Central memory CD4-positive, alpha-beta T cell (primary cell): ENCODE measurements at places on chromosomes 6 and 20.
A peak's percentile ranks its signal among the peaks of the same experiment; 100 is the strongest.

GRCh38 chr6:41697861-41698781 lies 37.3 kb downstream of the TFEB start:
- DNase-seq = no peak

GRCh38 chr6:106939848-106940247 lies 34.7 kb downstream of the CD24 start:
- no peak for DNase-seq

GRCh38 chr6:167504385-167504961 lies 179.6 kb downstream of the TTLL2 start:
- DNase-seq = no peak

DNA sequence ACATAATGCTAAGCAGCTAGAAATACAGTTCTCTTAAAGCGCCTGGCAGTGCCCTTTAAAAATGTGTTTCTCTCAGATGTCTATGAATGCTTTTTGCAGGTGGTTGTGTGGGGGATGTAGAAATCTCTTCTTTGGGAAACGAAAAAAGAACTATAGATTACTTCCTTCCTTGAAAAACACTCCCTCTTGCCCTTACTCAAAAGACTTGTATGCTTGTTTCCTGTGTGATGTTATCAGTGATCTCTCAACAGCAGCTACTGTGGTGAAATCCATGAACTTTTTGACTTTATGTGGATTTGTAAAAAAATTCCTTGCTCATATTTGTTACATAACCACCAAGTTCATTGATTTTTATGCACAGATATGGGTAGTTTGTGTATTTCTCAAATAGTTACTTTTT lies 916.5 kb downstream of the QKI start:
- DNase-seq = no peak

DNA sequence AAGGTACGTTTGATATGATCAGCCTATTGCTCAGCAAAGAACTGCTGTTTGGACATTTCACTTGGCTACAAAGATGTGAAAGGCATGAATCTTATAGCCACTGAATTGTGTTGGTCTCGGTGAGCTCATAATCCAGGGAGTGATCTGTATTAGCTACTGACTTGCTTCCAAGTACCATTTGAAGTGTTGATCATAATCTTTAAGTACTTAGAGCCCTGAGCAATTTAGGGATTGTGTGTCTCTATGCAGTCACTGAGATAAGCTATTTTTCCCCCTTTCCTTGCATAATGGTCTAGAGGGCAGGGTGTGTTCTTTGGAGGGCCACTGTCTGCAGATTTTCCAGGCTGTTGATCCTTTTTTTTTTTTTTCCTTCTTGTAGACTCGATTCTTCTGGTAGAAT lies 393.6 kb downstream of the ESR1 start:
- no peak for DNase-seq

GRCh38 chr6:53986165-53986720 lies 125.0 kb upstream of the MLIP start:
- DNase-seq = no peak

GRCh38 chr6:163427498-163428254 lies 13.2 kb downstream of the QKI start:
- peak; percentile 13 for DNase-seq

DNA sequence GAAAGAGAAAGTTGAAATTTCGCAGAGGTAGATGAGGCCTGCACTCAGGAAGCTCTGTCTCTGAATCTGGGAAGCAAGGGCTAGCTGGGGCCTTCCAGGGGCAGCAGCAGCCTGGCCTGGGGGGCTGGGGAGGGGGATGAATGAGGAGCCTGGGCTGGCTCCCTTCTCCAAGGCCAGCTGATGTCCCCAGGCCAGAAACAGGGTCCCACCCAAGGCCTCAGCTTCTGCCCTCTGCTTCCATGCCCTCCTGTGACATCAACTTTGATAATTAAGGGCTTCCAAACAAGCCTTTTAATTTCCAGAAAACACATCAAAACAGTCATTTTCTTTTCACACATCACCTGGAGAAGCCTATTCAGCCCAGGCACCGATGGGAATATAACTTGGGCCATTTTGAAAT lies 15.4 kb downstream of the TFAP2A start:
- no peak for DNase-seq

DNA sequence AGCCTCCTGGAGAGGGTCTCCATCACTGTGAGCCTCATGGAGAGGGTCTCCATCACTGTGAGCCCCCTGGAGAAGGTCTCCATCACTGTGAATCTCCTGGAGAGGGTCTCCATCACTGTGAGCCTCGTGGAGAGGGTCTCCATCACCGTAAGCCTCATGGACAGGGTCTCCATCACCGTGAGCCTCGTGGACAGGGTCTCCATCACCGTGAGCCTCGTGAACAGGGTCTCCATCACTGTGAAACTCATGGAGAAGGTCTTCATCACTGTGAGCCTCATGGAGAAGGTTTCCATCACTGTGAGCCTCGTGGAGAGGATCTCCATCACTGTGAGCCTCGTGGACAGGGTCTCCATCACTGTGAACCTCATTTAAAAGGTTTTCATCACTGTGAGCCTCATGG lies 140.0 kb downstream of the ERMARD start:
- DNase-seq = no peak

DNA sequence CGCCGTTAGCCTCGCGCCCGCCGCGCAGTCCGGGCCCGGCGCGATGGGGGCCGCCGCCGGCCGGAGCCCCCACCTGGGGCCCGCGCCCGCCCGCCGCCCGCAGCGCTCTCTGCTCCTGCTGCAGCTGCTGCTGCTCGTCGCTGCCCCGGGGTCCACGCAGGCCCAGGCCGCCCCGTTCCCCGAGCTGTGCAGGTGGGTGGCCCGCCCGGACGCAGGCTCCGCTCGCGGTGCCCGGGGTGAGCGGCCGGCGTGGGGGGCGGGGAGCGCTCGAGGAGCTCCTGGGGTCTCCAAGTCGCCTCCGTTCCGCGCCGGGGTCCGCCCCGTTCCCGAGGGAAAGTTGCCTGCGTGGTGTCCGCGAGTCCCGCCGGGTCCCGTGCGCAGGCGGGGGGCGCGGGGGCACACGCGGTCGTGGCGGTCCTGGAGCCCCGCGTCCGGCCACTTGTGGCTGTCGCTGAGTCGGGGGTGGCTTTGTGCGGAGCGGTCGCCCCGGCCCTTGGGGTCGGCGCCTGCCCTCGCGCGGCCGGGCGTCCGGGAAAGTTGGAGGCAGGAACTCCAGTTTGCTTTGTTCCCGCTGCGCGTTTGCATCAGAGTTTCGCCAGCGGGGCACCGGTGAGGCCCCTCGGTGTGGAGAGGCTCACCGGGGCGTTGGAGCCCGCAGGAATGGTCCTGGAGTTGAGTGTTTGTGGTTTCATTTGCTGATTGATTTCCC lies 476 bp downstream of the IGF2R start:
- peak; percentile 13 for DNase-seq

- DNase-seq = no peak
These were observed 207.6 kb upstream of the MYLIP start for GRCh38 chr6:15921243-15921642.
